ENCODE measurements at places on chromosomes 1 and 21.

GRCh38 chr1:177471244-177471643 lies 300.5 kb downstream of the BRINP2 start:
- no peak for DNase-seq

GRCh38 chr1:208653426-208653825 lies 409.2 kb upstream of the PLXNA2 start:
- no peak for DNase-seq

GRCh38 chr21:42991992-42992740 lies 17.8 kb downstream of the PKNOX1 start:
- DNase-seq = no peak

DNA sequence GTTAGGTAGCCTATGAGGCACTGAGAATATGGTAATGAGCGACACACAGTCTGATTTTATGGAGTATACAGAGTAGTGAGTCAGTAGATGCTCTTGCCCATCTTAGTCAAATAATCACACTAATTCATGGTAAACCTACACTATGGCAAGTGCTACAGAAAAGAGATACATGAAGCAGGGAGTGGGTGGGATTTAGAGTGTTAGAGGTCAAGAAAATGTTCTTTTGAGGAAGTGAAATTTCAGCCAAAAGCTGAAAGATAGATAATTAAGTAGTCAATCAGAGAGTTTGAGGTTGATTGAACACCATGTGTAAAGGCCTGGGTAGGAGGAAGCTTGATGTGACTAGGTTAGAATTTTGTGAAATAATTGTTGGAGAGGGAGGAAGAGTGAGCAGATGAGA lies 14.7 kb downstream of the MDM4 start:
- DNase-seq = no peak

- no peak for DNase-seq
Measured at GRCh38 chr1:187018291-187018690, 189.5 kb downstream of the PLA2G4A start.

Measured in COR-L47 (cell line).